SW 1271 (cell line): ENCODE measurements at places on chromosomes 4 and X.

- no peak for DNase-seq
These were observed 10.9 kb downstream of the VSIG4 start for GRCh38 chrX:66028936-66029335.

DNA sequence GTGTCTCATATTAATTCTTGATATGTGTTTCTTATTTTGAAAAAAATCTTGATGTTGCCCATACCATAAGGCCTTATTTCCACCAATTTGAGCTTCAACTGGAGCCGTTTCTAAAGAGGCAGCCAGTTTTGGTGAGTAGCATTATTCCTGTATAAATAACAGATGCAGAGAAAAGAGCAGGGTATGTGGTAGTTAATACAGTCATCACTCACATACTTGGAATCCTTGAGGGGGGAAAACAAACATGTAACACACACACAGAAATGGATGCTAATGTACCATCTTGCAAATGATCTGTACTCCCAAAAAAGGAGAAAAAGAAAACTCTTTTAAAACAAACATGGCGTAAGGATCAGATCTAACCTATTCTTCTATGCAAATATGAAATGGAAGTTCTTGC, 389.7 kb downstream of the GPM6A start:
- no peak for DNase-seq

DNA sequence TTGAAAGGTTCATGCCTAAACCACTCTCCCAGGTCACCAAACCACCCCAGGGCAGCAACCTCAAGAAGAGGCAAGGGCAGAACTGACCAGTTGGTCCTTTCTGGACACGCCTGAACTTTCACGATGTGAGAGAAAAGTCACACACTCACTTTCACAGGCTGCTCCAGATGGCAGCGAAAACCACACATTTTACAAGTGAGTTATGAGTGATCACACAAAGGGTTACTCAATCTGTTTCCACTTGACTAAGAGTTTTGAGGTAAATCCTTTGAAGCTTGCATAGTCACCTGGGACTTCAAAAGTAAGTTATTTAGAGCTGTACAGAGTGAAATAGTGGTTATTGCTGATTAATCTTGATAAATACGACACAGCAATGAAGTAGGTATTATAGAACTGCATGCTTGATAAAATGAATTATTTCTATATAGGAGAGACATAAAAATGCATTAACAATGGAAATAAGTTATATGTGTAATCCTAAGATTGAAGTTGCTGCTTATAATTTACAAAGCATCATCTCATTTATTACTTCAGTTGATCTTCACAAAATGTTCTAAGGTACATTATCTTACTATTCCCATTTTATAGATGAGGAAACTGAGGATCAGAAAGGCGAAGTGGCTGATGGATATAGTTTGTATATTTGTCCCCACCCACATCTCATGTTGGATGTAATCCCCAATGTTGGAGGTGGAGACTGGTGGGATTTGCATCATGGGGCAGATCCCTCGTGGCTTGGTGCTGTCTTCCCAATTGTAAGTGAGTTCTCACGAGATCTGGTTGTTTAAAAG, 103.0 kb upstream of the KLF3 start:
- DNase-seq: no peak

DNA sequence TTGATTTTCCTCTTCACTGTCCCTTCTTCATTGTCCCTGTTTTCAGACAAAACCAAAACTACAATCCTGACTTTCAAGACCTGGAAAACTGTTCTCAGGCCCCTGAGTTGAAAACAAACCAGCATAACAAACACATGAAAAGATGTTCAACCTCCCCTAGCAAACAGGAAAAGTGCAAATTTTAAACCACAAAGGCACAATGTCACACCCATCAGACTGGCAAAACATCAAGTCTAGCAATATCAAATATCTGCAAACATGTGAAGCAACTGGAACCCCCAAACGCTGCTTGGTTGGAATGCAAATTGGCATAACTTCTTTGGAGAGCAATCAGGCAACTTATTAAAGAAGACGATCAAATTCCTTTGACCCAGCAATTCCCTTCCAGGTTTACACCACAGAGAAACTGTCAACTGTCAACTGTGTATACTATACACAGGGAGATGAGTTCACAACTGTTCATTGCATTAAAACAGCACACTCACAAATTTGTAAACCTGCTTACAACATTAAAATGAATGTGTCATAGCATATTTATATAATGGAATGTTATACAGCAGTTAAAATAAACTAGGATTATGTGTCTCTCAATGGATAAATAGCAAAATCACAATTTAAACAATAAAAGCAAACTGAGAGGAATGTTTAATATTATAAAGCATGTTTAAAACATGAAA, 7.0 kb downstream of the USP46 start:
- no peak for DNase-seq

GRCh38 chr4:94882756-94883155, 125.0 kb downstream of the BMPR1B start:
- DNase-seq: no peak

GRCh38 chrX:6228720-6229119, at the start of gene NLGN4X:
Gene NLGN4X, minus strand, starts transcription at chrX:6228867. Its CDS starts 77,401 bp downstream, at chrX:6151466.
- DNase-seq: no peak

DNA sequence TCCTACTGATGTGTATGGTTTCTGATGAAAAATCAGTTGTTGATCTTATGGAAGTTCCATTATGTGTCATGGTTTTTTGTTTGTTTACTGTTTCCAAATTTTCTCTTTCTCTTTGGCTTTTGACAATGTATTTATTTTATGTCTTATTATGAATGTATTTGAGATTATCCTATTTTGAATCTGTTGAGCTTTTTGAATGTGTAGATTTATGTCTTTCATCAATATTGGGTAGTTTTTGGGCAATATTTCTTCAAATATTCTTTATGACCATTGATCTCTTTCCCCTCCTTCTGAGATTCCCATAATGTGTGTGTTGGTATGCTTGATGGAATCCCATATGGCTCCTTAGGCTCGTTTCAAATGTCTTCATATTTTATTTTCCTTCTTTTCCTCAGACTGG, 80.5 kb upstream of the FAM47C start:
- no peak for DNase-seq

DNA sequence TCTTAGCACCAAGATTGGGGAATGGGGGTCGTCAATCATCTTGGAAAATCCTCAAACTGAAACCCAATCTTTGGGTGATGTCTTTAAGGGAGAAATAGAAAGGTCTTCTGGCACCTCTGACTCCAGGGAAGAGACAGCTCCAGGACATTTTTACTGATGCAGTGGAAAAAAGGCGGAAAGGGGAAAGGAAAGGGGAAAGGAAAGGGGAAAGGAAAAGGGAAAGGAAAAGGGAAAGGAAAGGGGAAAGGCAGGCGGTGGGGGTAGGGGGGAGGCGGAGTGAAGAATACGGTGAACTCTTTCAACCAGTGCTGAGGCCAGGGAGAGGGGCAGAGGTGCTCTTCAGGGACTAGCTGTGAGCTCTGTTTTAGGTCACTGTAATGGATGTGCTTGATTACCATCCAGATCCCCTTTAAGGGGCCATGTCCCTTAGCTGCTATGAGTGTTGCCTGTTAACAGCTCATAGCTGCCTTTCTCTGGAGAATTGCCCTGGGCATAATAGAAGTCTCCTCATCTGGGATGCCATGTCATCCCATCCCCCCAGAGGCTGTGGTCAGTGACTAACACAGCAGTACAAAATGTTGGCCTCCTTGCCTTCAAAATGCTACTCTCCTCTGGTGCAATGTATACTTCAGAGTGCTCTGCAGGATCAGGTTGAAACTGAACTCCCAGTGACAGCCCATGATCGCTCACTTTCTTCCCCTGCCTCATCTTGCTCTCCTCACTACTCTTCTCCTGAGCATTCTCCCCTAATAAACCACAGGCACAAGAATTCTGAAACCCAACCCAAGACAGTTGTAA, 92.4 kb upstream of the AP1S2 start:
- no peak for DNase-seq

- no peak for DNase-seq
These were observed 76.5 kb upstream of the CLDN34 start for GRCh38 chrX:9890681-9891091.

GRCh38 chrX:65572971-65573370, 38.4 kb upstream of the LAS1L start:
- DNase-seq: no peak

DNA sequence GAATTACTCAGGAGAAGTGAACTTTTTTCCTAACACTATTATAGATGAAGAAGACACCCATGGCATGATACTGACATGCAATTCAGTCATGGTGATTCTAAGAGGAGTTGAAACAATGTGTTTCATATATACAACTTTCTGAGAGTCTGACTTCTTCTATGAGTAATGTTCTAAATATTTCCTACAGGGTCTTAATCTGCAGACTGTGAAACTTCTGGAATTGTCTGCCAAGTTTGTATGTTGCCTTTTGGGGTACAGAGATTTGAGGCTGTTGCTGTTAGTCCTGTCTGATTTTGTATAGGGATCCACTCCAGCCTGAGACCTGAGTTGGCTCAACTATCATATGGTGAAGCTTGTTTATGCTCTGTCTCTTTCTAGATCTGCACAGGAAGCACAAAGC, 160.6 kb upstream of the GATB start:
- no peak for DNase-seq

DNA sequence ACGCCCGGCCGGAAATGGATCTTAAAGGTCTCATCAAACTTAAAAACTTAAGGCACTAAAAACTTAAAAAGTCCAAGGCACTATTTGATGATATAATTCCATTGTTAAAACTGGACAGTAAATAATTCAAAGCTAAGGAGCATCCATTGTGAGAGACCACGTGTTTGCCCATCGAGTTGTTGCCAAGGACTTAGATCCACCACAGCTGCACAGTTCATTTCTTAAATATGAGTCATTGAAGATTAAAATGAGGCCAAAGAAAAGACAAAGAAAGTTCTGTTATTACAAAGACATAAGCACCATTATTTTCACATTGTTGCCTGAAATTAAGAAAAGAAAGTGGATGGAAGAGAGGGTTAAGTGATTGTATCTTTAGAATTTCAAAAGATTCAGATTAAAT, 411.5 kb upstream of the FTHL17 start:
- no peak for DNase-seq

DNA sequence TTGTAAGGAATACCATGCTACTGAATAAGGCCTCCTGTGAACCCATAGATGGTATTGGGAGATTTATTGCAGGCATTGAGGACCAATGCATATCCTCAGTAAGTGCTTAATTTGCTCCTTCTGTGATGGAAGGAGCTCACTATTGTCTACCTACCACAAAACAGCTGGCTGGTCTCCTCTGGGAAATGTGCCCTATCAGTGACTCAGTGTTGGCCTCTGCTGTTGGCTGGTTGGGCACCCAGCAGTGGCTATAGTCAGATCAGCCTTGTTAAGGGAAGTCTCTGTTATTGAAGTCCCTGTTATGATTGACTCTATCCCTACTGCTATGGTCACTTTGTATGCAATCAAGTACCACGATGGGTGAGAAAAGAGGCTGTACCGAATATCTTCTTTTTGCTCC, 27.5 kb upstream of the OTUD4 start:
- DNase-seq: no peak

DNA sequence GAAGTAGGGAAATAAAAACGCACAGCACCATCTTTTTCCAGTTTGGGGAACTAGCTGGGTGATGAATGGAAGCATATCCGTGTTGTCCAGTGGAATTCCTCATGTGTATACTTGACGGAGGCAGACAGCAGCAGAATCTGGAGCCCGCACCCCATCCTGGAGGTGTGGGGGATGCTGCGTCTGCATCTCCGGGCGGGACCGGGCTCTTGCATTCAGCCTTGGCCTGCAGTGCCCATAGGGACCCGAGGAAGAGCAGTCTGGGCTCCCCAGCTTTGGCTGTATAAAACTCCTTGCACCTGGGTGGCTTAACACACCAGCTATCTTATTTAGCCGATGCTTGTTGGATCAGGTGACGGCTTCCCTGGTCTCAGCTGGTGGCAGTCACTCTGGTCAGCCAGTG, 39.7 kb upstream of the LRPAP1 start:
- DNase-seq: no peak

GRCh38 chr4:153988492-153989363, 199.8 kb upstream of the SFRP2 start:
- no peak for DNase-seq

DNA sequence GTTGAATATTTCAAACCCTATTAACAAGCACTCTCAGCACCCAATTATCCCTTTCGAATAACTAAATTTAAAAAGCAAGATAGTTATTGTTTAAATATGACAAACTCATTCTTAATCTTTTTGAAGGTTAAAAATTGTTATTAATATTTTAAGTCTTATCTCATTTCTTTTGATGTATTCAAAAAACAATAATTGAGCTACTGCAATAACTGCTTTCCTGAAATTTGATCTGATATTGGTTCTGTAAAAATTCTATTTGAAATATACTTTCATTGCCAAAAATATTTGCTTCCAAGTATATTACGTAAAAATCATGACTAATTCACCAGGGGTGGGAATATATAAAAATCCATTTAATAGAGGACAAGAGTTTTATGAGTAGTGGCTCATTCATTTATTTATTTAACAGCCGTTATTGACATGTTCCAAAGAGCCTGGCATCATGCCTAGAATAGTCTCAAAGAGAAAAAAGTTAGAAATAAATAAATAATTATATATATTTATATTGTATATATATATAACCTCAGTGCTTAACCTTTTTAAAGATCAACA, 34.4 kb downstream of the GLRA3 start:
- no peak for DNase-seq

GRCh38 chr4:94564252-94564651, 112.5 kb downstream of the PDLIM5 start:
- DNase-seq: no peak

- no peak for DNase-seq
These were observed 114.1 kb upstream of the NPY2R start for GRCh38 chr4:155094201-155094820.

DNA sequence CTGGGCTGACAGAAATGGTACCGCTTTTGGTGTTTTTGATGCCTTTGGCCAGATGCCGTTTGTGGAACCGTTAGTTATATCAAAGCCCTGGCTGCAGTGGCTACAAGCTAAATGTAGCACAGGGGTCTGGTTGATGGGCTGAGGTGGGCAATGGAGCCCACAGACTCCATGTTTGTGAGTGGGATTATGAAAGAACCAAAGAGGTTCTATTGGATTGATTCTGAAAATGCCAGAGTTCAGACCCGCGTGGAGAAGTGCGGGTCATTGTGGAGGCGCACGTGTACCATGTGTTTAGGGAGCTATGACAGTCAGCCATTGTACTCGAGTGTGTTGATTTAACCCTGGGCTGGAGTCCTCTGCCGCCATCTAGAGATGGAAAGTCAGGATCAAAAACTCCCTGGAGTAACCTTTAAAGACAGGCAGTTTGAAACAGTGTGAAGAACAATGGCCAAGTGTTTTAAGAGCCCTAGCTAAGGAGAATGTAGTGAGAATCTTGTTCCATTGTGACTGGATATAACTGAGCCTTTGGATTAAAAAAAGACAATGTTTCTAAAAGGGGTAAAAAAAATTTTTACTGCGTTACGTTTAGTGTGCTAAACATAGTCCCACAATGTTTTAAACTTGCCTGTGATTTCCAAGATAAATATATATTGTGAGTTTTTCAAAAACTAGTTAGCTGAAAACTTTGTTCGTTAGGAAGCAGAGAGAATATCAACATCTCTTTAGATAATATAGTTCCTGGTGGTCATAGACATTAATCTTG, 12.7 kb downstream of the ART3 start:
- DNase-seq: no peak

GRCh38 chr4:88286897-88287296, 2.5 kb upstream of the PPM1K start:
- DNase-seq: no peak
